MCF 10A (cell line): ENCODE measurements at places on chromosomes 4 and X. TPM values are rescaled to one million over a fixed set of nuclear protein-coding genes. Genes with fewer than 3 reads are reported as not detected.

DNA sequence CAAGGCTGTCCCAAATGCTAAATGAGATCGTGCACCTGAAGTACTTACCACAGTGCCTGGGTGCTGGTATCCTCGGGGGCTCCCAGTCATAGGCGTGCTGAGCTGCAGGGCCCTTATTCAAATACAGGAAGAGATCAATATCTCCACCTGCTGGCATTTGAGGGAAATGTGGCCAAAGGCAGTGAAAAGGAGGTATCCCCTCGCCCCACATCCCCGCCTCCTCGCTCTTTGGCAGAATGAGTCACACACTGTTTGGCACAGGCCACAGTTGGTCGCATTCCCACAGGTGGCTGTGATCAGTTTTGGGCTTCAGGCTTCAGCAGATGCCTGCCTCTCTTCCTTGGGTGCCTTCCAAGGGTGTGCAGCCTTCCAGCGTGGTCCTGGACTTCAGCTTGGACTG lies 28.4 kb downstream of the ZNF185 start:
- peak; percentile 87 for DNase-seq

DNA sequence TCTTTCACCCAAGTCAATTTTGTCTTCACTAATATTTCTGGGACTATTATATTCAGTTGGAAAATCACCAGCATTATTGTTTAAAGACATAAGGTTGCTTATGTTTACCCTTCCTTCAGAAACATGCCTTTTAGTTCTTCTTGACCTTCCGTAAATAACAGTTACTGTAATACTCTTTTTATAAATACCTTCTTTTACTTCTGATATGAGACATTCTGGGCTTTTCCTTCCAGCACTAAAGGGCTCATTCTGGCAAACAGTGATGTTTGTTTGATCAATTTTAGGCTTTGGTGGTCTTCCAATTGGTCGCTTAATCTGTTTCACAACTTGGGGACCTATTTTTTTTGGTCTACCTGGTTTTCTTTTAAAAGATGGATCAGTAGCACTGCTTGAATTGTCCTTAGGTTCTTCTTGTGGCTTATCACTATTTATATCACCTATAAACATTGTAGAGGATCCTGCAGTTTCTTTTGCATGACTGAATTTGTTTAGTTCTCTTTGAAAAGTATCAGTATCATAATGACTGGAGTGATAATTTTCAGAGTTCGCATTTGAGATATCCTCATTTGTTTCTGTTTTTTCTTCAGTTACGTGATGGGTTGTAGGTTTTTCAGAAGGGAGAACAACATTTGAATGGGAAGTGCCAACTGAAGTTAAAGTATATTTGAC lies 64.8 kb downstream of the NCAPG start:
- DNase-seq = no peak

GRCh38 chrX:138057883-138058282 lies 492.0 kb downstream of the ZIC3 start:
- no peak for DNase-seq

GRCh38 chr4:144872508-144873225 lies 225.3 kb downstream of the ANAPC10 start:
- DNase-seq = no peak

DNA sequence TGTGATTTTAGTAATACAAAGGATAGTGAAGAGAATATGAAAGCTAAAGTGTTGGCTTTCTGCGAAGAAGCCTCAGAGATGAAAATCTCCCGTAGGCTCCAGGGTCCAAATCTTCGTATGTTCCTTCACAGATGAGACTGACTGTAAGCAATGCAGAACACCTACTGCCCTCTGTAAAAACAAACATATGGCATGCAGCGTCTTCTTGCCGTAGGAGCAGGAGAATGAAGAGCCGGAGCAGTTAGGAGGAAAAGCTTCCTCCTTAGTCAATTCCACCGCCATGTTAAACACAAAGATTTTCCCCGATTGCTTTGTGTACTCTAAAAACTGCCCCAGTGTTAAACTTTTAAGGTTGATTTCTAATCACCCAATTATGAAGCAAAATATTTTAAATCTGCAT lies 22.5 kb downstream of the RWDD4 start:
- peak; percentile 11 for DNase-seq

DNA sequence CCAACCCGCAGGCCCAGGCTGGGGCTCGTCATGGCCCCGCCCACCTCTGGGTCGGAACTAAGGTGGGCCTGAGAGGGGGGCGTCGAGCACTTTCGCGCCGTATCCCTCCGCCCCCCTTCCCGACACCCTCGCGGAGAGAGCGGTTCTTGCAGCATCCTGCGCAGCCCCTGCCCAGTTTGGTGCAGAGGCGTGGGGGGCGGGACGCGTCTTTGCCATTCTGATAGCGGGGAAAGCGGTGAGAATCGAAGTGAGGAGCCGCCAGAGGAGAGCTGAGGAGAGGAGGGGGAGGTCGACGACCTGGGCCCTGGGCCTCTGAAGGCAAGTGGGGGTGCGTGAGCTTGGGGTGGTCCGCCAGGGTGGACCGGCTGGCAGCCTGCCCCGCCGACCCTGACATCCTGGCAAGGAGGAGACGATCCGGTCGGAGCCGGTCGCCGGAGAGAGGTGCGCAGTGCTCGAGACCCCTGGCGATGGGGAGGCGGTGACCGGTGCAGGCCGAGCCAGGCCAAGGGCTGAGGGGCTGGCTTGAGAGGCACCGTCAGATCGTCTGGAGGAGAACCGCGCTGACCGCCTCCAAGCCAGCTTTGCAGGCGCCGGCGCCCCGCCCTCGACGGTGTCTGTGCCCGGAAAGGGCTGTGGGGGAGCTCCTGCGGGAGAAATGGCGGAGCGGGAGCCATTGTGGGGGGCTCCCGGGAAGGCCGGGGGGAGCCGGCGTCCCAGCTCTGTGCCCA lies 25.5 kb downstream of the GPRASP3 start:
- DNase-seq = no peak

GRCh38 chrX:48648336-48648751 lies 35.3 kb upstream of the WAS start:
- DNase-seq = peak; percentile 27

DNA sequence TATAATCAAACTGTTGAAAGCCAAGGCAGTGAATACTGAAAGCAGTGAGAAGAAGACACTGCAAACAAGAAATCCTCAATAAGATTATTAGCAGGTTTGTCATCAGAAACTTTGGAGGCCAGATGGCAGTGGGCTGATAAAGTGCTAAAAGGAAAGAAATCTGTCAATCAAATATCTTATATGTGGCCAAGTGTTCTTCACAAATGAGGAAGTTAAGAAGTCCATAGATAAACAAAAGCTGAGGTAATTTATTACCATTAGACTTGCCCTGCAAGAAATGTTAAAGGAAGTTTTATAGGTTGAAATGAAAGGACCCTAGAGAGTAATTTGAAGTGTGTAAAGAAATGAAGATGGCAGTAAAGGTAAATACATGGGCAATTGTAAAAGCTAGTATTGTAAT lies 586.6 kb downstream of the RAPGEF2 start:
- no peak for DNase-seq

GRCh38 chr4:150906987-150907633 lies 108.0 kb downstream of the LRBA start:
- DNase-seq = no peak

GRCh38 chr4:105546086-105546485 lies 6.3 kb upstream of the ARHGEF38 start:
- no peak for DNase-seq

GRCh38 chrX:39967348-39967747 lies 130.4 kb downstream of the BCOR start:
- DNase-seq = no peak

GRCh38 chr4:156892805-156893204 lies 78.8 kb downstream of the PDGFC start:
- no peak for DNase-seq

DNA sequence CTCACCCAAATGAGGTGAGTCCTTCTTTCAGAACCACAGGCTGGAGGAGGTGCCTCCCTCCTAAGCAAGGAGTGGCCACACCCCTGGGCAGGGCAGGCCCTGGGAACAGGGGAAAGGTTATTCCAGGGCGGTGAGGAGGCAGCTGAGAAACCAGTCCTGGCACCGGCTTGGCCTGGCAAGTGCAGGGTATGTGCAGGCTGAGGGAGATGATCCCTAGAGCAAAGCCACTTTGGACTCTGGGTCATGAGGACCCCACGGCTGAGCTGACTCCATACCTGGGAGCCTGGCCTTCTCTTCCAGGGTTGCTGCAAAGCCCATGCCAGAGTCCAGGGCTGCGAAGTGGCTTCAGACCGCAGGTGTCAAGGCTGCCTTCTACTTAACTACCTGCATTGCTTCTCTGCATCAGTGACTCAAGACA lies 49.5 kb upstream of the HELT start:
- DNase-seq = peak; percentile 77

GRCh38 chrX:153538424-153538823 lies 21.0 kb downstream of the ATP2B3 start:
- no peak for DNase-seq

DNA sequence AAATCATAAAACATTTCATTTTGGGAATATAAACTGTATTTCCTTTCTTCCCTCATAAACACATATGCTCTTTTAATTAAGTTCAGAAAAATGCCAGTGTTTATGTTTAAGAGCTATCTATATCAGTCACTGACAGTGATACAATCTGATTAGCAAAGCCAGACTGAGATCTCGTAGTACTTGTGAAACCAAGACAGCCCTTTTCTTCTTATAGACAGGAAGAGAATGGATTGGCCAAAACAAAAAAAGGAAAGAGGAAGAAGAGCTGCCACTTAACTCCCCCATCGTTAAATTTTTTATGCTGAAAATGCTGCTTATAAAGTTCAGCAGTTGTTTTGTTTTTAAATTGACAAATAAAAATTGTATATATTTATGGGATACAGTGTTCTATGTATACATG lies 87.4 kb downstream of the PLAC1 start:
- no peak for DNase-seq

DNA sequence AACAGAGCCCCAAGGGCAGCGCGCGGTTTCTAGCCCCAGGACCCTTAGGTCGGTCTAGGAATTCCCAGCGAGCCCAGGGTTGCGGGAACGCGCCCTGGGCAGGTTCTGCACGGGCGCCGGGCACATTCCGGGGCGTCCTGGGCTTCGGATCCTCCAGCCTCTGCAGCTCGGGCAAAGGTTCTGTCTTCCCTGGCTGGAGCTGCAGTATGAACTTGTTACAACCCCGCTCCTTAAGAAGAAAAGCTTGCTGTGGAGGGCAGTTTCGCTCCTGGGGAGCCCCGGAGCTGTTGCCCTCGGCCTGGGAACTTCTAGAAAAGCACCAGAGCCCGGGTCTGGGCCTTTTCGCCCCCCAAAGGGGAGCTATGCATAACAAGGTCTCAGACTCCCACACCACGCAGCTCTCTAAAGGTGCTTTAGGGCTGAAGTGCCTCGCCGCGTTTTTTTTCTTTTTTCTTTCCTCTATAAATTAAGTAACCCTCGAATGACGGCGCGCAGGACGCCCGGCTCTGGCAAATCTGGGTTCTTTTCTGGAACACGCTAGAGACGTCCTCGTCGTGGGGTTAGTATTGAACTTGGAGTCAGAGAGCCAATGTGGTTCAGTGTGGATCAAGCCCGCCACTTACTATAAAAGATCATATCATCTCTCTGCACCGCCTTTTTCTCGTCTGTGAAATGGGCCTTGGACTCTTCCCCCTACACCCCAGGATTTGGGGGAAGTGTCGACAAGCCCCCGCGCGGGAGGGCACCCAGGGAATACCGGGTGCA lies 5.7 kb downstream of the MSX1 start:
- DNase-seq = no peak

GRCh38 chr4:188573104-188573503 lies 433.9 kb downstream of the TRIML1 start:
- DNase-seq = no peak

- DNase-seq = no peak
These were observed 352.6 kb upstream of the FAM241A start for GRCh38 chr4:111792632-111793031.

DNA sequence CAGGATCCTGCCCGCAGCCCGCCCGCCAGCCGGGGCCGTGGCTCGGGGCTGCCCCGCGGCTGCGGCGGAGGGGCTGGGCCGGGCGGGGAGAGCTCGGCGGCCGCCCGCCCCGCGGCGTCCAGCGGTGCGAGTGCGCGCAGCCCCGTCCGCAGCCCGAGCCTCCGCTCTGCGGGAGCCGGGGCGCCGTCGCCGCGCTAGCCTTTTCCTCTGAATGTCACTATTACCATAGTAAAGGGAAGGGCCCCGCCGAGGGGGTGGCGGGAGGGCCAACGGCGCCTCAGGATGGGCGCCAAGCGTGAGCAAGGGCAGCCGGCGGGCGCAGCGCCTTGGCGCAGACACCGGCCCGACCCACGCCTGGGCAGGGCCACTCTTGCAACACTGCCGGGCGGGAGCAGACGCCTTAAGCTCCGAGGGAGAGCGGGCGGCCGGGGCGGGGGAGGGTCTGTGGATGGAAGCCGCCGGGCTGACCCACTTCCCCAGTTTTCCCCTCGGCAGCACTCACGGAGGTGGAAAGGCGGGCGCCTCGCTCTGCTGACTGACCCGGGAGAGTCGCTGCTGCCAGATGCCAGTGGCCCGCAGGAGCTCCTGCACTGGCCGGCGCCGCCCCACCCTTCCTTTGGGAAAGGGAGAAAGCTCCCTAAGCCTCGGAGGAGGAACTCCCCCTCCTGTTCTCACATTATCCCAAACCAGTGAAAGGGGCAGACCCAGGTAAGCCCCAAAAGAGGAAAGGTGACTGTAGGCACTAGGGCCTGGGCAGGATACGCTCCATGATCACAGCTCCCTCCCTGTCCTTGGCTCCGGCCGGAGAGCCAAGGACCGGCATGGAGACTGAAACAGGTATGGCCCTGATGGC lies 329.4 kb downstream of the HNRNPD start:
- peak; percentile 84 for DNase-seq

GRCh38 chr4:41541687-41542094 lies 3.7 kb downstream of the LIMCH1 start:
- DNase-seq = peak; percentile 70

DNA sequence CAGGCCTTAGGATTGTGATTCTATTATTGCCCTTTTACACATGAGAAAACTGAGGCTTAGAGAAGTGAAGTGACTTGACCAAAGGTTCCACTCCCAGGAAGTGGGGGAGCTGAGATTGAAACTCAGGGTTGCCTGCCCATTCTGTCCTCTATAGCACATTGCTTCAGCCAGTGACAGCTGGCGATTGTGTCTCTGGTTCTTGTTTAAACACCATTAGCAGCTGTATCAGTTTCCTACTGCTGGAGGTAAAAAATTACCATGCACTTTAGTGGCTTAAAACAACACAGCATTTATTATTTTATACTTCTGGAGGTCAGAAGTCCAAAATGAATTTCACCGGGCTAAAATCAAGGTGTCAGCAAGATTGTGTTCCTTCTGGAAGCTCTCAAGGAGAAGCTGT lies 205.8 kb upstream of the MAMLD1 start:
- no peak for DNase-seq

DNA sequence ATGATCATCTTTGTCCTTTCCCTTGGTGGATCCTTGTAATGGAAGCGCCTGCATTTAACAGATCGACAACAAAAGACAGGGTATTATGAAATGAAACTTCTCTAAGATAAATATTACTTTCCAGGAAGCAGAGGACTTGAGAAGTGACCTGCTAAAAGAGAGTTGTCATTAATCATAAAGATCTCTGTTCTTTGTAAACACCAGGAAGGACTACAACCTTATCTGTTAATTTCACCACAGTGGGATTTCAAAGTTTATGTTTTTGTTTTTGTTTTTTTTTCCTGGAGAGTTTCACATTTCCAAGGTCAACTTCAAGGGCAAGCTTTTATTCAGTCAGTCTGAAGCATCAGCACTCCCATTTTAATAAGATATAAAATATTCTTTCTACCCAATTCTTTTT lies 170.9 kb downstream of the RCHY1 start:
- DNase-seq = no peak

EDA2R gene
- 30.3 and 32.4 TPM in 2 replicates for total RNA-seq

DOK7 gene
- 1.1 and 5.3 TPM in 2 replicates for total RNA-seq

NDP gene
- not detected in 2 replicates for total RNA-seq

NLGN4X gene
- total RNA-seq = 1.6 and 2.2 TPM in 2 replicates

GAGE1 gene
- not detected in 2 replicates for total RNA-seq

TBCK gene
- total RNA-seq = 27.8 and 33.2 TPM in 2 replicates

SLC38A5 gene
- total RNA-seq = 1.4 and 2.6 TPM in 2 replicates

UGT2B15 gene
- not detected in 2 replicates for total RNA-seq

ELF2 gene
- total RNA-seq = 26.5 and 28.7 TPM in 2 replicates

CT45A3 gene
- not detected in 2 replicates for total RNA-seq
